ENCODE measurements at places on chromosomes 1 and 21.

DNA sequence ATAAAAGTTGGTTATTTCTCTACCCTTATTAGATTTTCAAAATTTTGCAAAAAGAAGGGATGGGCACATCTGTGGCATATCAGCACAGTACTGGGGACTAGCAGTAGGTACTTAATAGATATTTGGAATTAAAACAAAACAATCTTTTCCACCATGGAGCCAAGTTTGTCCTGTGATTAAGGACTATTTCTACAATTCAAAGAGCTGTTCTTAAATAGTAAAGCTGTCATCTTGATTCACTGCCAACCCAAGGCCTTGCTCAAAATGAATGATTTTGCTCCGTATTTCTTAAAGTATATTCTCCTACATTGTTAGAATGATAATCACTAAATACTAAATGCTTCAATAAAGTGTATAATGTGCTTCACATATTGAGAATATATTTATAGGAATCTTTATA, 169.9 kb downstream of the S1PR1 start:
- DNase-seq = no peak

DNA sequence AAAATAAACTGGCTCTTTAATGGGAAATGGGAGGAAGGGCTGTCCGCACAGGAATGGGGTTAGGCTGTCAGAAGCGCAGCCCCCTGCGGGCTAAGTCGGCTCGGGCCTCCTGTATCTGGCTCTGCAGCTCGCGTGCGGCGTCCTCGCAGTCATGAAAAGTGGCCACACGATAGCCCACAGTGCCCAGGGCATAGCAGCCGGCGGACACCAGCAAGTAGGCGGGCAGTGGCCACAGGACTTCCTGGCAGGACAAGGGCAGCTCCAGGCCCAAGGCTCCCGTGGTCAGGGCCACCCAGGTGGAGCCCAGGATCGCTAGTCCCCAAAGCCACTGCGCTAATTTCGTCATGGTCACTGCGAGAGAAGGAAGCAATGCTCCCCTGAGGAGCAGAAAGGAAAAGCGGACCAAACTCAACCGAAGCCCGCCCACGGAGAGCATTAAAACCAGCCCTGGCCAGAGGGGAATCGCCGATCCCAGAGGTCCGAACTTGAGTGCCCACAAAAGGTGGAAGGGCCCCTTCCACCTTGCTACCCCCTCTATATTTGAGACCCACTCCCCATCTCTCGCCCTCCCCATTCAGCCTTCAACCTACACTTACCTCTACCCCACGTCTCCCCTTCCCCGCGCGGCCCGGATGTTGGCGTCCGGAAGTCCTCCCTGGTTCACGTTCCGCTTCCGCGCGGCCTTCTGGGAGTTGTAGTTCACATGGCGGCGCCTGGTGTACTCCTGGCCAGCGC, at the start of gene DPM3:
Gene DPM3 (minus strand): TSS at position 637 of the 735 bp plus-strand sequence. CDS start 291 bp downstream, at position 346.
- peak; percentile 77 for DNase-seq

DNA sequence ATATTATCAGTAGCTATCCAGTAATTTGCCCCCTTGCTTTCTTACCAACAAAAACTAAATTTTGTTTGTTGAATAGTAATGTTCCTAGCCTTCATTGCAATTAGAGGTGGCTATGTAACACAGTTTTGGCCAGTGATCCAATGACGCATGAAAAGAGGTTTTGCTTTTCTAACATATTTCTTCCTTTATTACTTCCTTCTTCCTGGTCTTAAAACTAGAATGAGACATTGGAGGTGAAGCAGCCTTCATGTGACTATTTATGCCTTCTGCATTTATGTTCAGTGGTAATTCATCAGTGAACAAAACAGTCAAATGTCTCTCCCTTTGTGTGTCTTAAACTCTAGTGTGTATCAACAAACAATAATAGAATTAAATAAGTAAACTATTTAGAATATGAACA, 35.5 kb downstream of the LRIF1 start:
- DNase-seq = no peak

- no peak for DNase-seq
Observed at GRCh38 chr1:31413405-31414001, 490 bp downstream of the SERINC2 start.

DNA sequence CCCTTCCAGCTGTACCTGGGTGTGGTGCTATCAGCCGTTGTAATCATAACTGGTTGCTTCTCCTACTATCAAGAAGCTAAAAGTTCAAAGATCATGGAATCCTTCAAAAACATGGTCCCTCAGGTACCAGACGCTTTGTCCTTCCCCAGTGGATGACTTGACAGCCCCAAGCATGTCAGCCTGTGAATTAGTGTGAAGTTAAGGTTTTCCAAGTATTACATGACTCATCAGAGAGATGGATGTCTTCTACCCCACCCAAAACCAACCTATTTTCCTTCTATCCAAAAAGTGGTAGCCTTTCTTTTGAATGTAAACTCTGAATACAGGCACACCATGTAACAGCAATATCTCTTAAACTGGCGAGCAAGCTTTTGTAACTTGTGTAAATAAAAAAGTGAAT, 15.1 kb downstream of the ATP1A1 start:
- DNase-seq = no peak

- DNase-seq = no peak
Observed at GRCh38 chr1:43981636-43982035, 2.6 kb downstream of the B4GALT2 start.

DNA sequence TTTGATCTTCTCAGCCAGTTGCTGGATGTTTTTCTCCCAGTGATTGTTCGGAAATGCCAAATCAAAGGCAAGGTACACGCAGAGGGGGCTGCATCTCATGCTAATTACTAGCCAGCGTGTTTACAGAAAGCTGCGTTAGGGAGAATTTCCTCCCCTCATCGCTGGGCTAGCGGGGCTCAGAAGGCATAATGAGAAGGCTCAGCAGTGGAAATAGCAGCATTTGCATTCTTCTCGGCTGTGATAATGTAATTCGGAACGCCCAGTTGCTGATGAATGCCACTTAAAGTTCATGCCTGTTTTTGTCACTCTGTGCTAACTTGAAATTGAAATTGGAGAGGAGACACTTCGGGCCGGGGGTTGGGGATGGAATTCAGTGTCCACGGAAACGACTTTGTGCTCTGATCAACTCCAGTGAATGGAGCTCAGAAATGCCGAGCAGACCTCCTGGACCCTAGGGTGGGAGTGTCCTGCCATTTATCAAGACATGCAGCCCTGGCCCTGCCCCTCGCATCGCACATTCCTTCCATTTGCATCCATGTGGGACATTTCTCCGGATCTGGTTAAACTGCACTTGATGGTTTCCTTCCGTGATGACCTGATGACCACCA, 313.4 kb upstream of the C1orf174 start:
- no peak for DNase-seq

GRCh38 chr1:225483818-225484656, 56.2 kb upstream of the LBR start:
- DNase-seq = no peak

- peak; percentile 49 for DNase-seq
Observed at GRCh38 chr1:45205910-45206721, at the start of gene ZSWIM5. Gene ZSWIM5, minus strand, starts transcription at chr1:45206605. Its CDS starts 255 bp downstream, at chr1:45206350.

- DNase-seq = no peak
Observed at GRCh38 chr1:232571523-232571922, 58.4 kb downstream of the SIPA1L2 start.

GRCh38 chr1:171904778-171905450, 63.6 kb downstream of the DNM3 start:
- DNase-seq = no peak

DNA sequence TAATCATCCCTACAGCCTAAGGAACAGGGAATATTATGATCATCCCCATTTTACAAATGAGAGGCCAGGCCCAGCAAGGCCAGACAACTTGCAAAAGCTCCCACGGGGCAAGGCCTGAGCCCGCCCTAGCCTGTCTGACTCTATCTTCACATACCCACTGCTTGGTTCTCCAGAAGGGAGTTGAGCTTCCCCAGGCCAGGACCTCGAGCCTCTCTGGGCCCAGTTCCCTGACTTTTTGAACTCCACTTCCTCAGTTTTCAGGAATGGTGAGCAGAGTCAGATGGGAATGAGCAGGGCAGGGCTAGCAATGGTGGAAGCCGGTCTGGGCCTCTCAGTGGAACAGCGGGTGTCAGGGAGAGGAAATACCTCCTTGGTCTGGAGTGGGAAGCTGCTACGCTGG, 39.3 kb downstream of the CACNA1S start:
- DNase-seq = no peak

DNA sequence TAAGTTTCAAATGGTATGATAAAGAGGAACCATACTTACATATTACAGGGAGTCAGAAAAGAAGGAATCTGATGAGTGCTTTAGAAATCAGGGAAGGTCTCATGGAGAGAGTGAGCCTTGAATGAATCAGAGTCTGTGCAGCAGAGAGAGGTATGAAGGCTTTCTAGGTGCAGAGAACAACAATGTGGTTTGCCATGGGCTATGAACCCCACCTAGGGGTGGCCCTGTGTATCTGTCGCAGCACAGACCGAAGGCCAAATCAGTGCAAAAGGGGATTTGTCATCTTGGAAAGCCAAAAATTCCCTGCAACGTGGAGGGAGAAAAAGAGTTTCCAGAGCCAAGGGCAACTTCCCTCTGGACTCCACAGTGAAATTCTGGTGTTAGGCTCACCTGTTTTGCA, 3.5 kb downstream of the PAPPA2 start:
- no peak for DNase-seq

- no peak for DNase-seq
Observed at GRCh38 chr21:14533499-14534428, 12.4 kb downstream of the SAMSN1 start.

DNA sequence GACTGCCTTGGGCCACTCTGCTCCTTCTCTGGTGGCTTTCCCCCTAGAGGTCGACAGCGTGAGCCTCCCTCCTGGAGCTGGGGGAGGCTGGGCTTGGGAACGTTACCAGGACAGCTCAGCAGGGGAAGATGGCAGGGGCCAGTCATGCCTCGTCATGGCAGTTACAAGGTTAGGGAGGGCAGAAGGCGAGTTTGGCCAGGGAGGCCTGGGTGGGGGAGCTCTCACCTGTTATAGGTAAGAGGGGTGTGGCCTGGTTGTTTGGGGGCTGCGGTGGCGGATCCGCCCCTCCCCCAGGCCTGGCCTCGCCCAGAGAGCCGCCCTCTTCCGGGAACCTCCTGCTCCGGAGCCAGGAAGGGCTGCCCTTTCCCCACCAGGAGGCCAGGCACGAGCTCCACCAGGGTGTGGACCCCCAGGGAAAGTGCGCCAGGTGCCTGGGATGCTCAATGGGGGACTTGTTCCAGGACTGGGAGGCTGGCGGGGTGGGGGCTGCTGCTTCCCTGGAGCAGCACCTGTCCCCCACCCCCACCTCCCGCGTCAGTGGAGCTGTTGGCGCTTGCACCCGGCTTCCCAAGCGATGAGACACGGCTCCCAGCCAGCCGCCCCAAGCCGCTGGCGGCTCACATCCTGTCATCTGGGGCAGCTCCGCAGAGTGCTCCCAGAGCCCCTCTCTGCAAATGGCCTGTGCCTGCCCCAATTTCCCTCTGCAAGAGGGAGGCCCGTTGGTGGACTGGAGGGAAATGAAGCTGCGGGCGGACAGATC, 23.6 kb upstream of the PKP1 start:
- no peak for DNase-seq

- DNase-seq = no peak
Observed at GRCh38 chr1:217721692-217722091, 90.5 kb downstream of the SPATA17 start.

All from activated T-helper 1 cell treated with anti-CD3 and anti-CD28 coated beads, Interleukin-2, amount 50 U/mL, for 16 hours (primary cell).